Pulmonary artery endothelial cell (primary cell): ENCODE measurements at places on chromosomes 5 and 9. TPM values are rescaled to one million over a fixed set of nuclear protein-coding genes. Genes with fewer than 3 reads are reported as not detected.

GRCh38 chr5:75446068-75446467 is 65.4 kb downstream of the CERT1 start:
- no peak for DNase-seq

DNA sequence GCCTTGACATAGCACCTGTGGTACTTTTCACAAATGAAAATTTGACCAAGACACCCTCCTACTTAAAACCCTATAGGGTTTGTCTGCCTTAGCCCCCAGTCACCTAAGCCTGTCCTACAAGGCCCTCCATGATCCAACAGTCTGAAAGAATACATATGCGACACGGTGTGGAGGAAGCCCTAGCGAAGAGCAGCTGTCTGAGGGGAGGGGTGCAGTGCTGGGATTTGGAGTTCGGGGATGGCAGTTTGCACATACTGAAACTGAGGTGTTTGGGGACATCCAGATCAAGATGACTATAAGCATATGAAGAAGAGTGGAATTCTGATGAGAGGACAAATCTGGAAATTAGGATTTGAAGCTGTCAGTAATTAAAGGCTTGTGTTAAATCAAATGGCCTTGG is 7.2 kb upstream of the MYORG start:
- DNase-seq = no peak

CXXC5 gene
- 12.0 and 14.6 TPM in 2 replicates for total RNA-seq

FKTN gene
- total RNA-seq = 15.8 and 21.4 TPM in 2 replicates

- DNase-seq = no peak
Measured at GRCh38 chr5:132270706-132271105, 13.2 kb downstream of the PDLIM4 start.

DNA sequence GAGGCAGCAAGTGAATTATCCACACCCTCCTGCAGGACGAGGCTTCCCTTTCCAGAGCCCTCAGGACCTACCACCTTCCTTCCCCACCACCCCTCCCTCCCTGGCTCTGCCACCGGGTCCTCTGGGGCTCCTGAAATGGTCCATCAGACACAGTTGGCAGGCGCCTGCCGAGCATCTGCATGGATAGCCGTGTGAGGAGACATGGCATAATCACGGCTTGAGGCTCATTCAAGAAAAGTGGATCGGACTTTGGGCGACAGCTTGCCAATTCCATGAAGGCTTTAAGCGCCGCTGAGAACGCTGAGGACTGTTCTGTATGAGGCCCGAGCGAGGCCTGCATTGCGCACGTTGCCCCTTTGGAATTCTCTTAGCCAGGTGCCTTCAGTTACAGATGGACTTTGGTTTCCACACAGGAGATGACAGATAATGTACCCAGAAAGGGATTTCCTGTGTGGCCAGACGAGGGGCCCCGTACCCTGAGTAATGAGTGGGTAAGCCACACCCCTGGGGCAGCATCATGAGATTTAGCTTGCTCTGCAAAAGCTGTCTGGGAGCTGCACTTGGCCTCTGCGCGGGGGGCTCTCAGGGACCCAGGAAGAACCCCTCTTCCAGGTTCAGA is 179.8 kb downstream of the OLFM1 start:
- DNase-seq = no peak

DNA sequence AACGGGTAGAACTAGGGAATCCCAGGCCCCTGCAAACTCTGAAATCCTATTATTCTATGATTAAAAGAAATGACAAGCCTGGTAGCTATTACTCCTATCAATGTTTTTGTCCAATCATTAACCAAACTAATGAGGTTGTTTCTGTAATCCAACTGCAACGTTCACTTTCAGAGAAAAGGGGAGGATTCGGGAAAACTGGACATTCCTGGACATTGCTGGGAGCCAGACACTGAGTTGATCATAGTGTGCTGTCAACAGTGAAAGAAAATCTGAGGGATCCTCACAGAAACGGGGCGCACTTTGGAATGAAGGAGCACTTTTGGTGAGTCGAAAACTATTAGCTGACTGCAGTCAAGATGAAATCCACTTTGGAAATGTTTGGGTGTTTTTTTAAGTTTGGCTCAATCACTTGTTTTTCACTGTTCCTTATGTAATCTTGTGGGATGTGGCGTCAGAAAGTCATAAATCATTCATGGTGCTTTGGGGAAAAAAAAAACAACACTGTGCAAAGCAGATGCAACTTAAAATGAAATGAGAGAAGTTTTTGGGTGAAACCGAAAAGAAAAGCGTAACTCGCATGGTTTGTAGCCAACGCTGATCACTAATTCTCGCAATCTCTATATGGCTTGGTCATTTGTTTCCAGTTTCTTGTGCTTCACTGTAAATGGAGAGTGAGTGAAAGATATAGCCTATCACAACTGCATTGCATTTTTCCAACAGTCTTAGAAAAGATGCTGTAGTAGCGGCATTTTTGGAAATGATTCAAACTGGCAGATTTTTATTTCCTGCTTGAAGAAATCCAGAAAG is 51.2 kb upstream of the ADRA1B start:
- no peak for DNase-seq

GRCh38 chr5:31853398-31854135 is 214.6 kb downstream of the PDZD2 start:
- no peak for DNase-seq

GRCh38 chr5:65326922-65327321 is 154.8 kb downstream of the ADAMTS6 start:
- DNase-seq = no peak

C7 gene
- total RNA-seq = 1.2 and 7.7 TPM in 2 replicates

DNA sequence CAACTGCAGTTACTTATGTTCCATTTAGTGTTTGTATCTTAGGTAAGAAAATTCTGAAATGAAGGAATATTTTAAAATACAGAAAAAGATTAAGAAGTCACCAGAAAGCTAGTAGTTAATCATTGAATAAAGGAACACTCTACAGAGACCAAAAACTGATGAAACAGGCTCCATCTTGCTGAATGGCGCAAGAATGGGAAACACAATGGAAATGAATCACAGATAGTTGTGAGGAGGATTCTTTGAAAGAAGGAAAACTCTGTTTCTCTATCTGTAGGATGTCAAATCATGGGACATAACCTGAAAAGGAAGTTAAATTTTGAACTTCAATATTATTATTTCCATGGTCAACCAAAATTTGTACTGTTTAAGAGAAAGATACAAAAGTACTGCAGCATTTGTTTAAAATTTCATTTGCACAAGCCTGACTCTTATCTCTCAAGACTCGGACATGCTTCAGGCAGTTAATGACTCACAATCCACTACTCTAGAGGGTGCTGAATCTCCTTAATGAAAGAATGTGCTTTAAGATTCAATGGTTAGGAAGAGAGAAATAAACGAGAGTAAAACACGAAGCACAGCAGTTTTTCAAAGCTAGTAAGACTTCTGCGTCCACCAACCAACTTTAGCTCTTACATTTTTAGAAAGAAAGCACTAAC is 1064.4 kb upstream of the DMAC1 start:
- DNase-seq = no peak

- no peak for DNase-seq
Measured at GRCh38 chr5:16536246-16536645, 70.6 kb upstream of the ZNF622 start.

DNA sequence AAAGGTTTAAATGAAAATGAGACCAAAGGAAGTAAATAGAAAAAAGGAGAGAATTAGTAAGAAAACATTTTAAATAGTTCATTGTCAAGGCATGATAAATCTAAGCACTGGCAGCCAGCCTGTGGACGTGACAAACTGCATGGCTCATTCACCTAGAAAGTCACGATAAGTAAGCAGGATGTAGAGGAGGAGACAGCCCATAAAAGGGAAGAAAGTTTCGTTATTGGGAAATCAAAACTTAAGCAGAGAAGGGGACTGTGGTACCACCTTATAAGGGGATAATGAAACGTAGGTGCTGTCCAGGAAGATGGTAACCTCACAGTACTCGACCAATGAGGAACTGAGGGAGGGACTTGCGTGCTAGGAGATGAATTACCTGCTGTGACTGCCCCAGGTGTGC is 494.5 kb upstream of the GRAMD2B start:
- DNase-seq = no peak

DNA sequence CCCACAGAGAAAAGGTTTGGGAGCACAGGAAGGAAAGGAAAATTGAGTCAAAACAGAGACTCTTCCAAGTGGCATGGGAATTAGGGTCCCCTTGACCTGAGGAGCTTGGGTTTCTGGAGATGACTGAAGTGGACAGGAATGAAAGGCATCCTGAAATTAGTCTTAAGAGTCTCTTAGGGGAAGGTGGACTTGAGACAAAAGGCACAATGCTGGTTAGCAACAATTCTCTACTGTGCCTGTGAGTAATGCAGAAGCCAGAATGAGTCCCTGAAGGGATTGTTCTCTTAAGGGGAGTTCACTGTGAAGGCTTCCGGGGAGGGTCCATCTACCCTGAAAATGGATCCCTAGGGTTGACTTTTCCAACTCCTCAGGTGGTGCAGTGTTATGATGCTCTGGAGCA is 58.4 kb upstream of the FOXE1 start:
- no peak for DNase-seq

- no peak for DNase-seq
Measured at GRCh38 chr5:9231842-9232241, 314.0 kb downstream of the SEMA5A start.

DNA sequence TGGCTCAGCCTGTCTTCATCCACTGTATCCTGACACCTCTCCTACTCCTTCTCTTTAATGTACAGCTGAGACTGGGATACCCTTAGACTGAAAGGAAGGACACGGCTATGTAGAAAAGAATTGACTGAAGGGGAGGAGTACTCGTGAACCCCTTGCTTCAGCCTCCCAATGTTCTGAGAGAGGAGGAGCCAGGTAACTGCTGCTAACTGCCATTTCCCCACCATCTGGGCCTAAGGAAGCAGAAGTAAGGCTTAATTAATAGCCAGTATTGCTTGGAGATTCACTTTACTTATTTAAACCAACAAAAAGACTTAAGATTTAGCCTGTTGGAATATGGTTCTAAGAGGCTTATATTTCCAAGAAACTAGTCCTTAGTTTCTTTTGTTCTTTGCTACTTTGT is 18.8 kb upstream of the RGS3 start:
- no peak for DNase-seq

DNA sequence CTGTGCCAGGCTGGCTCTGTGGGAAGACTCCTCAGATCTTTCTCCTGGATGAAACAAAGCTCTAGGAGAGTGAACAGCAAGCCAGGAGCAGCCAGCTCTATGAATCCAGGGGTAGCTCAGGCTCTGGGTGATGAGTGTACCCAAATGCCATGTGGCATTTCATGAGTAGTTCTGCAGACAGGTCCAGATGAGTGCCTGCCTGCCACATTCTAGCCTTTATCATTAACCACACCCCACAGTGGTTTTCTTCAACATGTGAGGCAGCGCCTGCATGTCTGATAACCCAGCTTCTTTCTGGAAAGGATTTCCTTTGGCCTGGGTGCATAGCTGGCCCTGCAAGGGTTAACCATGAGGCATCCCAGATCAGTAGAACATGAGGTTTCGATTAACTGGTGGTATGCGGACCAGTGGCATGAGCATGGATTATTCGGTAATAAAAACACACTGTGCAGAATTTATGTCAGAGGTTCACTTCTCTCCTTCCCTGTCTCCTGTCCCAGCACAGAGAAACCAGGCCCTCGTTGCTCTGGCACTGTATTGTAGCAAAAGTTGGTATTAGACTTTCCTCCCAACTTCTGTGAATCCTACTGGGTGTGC is 381.9 kb upstream of the ZNF462 start:
- no peak for DNase-seq

HAVCR2 gene
- 0.07 TPM in 1 of 2 replicates, not detected in the other for total RNA-seq

DDX31 gene
- total RNA-seq = 12.7 and 14.0 TPM in 2 replicates

GRCh38 chr9:82333671-82334070 is 345.1 kb downstream of the SPATA31D1 start:
- no peak for DNase-seq

CAMK2A gene
- total RNA-seq = not detected in 2 replicates

DNA sequence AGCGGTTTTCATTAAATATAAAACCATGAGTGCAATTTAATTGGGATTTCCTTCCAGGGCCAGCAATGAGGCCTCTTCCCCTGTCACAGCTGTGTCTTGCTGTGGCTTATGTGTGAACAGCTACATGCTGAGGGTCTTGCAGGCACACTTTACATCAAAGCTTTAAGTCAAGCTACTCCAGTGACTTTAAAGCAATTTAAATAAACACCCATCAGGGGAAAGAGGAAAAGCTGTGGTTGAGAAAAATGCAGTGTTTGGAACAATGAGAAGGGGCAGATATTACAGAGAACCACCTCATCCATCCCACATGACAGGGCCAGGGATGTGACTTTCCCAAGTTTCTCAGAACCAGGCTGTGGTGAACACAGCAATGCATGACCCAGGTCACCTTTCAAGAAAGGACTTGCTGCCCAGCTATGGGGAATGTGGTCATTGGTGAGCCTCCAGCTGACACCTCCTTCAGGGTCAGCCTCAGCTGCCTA is 115.9 kb upstream of the LPAR1 start:
- DNase-seq = no peak

GRCh38 chr9:113621309-113621791 is 157.8 kb downstream of the RGS3 start:
- peak; percentile 95 for DNase-seq

GRCh38 chr9:673966-674526 is 167.5 kb upstream of the DMRT1 start:
- DNase-seq = no peak

- DNase-seq = no peak
Measured at GRCh38 chr9:71937070-71937625, 25.7 kb downstream of the C9orf85 start.

- no peak for DNase-seq
Measured at GRCh38 chr5:42404366-42404765, 18.9 kb upstream of the GHR start.

PCDHGA8 gene
- total RNA-seq = 0.46 and 0.95 TPM in 2 replicates

GHR gene
- total RNA-seq = 0.67 and 1.1 TPM in 2 replicates

NUTM2F gene
- total RNA-seq = not detected in 2 replicates

NTRK2 gene
- total RNA-seq = under 0.01 and 0.04 TPM in 2 replicates

C9orf50 gene
- total RNA-seq = not detected in 2 replicates
